ENCODE measurements at places on chromosomes 2 and 18.

DNA sequence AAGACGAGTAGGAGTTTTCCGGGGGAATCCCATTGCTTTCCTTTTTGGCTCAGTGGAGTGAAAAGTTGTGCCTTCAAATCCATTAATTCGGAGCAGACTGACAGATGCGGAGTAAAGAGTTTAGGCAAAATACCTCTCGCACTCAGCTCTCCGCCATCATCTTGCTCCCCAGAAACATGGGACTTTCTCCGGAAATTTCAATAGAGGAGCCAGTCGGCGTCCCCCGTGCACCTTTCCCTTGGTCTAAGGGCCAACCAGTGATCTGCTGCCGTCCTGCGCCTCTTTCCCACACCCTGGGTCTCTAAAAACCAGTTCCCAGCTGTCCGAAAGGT lies 318 bp downstream of the TYW5 start:
- DNase-seq: no peak

DNA sequence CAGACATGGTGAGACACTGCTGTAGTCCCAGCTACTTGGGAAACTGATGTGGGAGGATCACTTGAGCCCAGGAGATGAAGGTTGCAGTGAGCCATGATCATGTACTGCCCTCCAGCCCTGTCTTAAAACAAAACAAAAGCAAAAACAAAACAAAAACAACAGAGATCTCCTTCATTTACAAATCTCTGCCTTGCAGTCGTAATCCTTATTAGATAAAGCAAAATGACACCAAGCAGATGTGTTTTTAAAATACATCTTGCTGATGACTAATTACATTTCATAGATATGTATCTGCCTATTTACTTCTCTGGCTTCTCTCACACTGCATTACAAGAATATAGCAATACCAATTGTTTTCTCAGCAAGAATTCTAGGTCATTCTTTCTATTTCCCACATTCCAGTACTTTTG lies 22.8 kb downstream of the NFE2L2 start:
- DNase-seq: no peak

- no peak for DNase-seq
Observed at GRCh38 chr2:110836671-110837070, 104.3 kb downstream of the ACOXL start.

- DNase-seq: no peak
Observed at GRCh38 chr2:22491442-22491841, 893.5 kb upstream of the KLHL29 start.

GRCh38 chr2:99711144-99711543 lies 221.3 kb upstream of the REV1 start:
- DNase-seq: no peak

GRCh38 chr18:28728891-28729290 lies 552.0 kb upstream of the CDH2 start:
- no peak for DNase-seq

- no peak for DNase-seq
Observed at GRCh38 chr2:32714521-32714920, 86.7 kb downstream of the TTC27 start.

DNA sequence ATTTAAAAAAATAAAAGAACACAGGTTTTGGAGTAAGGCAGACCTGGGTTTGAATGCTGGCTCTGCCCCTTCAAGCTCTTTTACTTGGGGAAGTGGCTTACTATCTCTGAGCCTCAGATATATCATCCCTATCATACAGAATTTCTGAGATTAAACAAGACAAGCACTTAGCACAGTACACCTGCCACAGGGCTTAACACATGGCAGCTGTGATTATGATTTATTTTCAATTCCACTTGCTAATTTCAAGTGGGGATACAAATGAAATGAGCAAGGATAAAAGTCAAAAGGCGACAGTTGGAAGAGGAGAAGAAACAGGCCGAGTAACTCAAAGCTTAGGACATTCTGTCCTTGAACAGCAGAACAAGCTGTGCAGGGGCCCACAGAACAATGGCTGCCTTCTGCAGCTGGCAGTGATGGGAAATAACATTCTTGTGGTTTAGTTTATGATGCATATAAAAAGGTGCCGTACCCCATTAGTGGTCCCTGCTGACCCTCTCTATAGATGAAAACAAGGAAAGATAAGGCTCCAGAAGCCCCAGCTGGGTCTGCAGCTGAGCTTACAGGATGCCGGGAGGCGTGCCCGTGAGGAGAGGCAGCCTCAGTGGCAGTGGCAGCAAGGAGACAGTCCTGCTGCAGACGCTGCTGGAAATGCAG lies 45.3 kb downstream of the KIF3C start:
- no peak for DNase-seq

- DNase-seq: no peak
Observed at GRCh38 chr2:184610891-184611290, 12.6 kb downstream of the ZNF804A start.

- DNase-seq: no peak
Observed at GRCh38 chr2:85838181-85838580, 50.6 kb downstream of the ST3GAL5 start.

DNA sequence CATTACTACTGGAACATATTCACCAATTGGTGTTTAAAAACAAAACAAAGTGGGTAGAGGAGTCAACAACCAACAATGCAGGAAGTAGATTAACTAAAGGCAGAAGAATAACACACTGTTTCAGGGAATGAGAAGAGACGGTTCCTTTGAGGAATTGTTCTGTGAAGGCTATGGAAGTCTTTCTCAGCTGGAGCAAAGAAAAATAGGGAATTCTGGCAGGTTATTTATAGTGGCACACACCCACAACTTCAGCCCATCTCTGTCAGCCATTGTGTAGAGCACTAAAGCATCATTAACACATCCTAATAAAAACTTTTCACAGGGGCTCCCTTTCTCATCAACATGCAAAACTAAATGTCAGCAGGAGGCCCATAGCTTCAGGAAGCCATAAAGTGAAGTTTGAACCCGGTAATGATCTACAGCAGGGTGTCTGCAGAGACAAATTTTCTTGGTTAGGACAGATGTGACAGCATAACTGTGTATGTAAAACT lies 113.6 kb downstream of the CDH2 start:
- no peak for DNase-seq

- DNase-seq: peak; percentile 69
Observed at GRCh38 chr18:67104700-67105284, 411.7 kb downstream of the DSEL start.

- no peak for DNase-seq
Observed at GRCh38 chr2:177758591-177759371, 313.8 kb downstream of the PDE11A start.

GRCh38 chr18:78303519-78304191 lies 676.0 kb upstream of the SALL3 start:
- DNase-seq: no peak

GRCh38 chr18:77376043-77376732 lies 126.5 kb downstream of the GALR1 start:
- DNase-seq: peak; percentile 44

DNA sequence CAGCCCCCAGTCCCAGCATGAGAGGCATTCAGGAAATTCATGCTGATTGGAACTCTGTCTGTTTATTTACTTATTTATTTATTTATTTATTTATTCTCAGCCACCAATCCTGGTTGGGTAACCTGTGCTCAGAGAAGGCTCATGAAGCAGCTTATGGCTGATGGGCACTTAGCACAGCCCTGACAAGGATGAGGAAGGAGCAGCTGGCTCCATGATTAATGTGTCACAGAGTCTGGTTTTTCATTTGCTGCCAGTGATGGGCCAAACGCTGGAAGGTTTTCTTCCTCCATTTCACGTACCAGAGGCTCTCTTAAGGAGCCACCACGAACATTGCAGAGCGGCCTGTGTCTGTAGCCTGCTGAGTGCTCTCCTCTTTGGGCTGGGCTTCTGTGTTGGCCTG lies 28.3 kb upstream of the KCNS3 start:
- no peak for DNase-seq

DNA sequence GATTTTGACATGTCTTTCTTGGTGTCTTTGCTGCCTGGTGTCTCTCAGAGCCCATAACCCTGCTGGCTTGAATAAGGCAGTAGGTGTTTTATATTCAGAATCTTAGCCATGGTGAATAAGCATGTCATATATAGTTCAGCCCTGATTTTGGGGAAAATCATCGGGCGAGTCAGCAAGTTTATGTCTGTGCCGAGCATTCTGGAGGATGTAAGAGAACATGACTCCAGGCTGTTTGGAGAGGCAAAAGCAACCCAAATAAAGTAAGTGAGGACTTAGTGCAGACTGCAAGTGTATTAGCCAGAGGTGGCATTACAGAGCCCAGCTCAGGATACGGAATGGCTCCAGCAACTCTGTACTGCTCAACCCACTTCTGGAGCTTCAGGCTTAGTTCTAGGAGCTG lies 50.3 kb downstream of the TCF7L1 start:
- no peak for DNase-seq

DNA sequence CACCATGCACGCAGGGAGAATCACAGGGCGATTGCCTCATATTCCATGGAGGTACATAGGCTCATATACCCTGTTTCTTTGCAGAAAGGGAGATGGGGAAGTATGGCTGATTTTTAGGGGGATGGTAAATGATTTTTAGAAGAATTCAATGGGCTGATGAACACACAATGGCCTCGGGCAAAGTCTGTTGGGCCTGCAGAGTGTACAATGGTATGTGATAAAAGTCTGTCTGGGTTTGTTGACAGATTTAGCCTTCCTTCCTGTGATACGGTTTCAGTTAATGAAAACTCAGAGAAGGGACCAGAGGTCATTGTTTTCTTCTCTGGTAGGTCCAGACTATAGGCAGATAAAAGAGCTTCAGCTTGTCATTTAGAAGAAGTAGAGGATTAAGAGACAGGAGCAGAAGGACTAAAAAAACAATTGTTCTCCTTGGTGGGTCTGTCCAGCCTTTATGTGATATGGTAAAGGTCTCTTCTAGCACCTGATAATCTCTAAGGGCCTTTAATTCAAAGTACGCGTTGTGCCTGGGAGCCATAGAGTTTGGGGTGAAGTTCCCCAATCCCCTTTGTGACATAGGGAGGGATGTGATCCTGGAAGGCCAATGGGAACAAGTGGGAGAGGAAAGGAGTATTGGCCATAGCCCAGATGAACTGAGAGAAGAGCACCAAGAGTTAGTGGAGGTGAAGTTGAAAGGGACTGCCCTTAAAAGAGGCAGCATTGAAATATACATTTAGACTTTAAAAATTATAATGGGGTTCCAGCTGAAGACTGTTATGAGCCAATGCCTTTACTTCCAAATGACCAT lies 107.5 kb upstream of the SERPINE2 start:
- no peak for DNase-seq

- DNase-seq: no peak
Observed at GRCh38 chr2:15591373-15591691, 336 bp upstream of the DDX1 start.

- no peak for DNase-seq
Observed at GRCh38 chr18:70284976-70285620, 3.7 kb upstream of the SOCS6 start.

GRCh38 chr2:174024524-174025270 lies 59.5 kb upstream of the SP3 start:
- peak; percentile 67 for DNase-seq

Measured in body of pancreas (tissue), 4 donors.